ENCODE measurements at places on chromosomes 16 and 17.
A peak's percentile ranks its signal among the peaks of the same experiment; 100 is the strongest.

DNA sequence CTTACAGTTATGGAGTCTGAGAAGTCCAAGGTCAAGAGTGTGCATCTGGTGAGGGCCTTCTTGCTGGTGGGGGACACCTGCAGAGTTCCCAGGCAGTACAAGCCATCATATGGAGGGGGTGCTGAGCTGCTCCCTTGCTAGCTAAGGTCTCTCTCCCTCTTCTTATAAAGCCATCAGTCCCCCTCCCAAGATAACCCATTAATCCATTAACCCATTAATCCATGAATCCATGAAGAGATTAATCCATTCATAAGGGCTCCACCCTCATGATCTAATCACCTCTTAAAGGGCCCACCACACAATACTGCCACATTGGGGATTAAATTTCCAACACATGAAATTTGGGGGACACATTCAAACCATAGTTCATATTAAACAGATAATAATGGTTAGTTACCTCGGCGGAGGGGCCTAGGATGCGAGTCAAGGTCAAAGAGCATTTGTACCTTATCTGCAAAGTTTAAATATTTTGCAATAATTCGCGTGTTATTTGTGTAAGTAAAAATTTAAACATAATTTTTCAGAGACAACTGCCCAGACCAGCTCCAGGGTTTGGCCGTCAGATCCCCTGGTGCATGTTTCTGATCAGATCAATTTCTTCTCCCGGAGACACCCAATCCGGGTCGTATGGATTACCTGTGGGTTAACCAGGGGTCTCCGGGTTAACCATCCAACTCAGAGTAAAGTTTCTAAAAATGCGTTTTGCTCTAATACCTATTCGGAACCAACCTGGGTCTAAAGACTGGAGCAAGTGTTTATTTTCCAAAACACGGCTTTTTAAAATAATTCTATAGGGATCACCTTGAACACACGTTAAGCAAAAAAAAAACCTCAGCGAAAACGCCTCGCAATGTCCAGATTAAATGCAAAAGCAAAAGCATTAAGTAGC, 740 bp upstream of the POLR3E start:
- no peak for DNase-seq

DNA sequence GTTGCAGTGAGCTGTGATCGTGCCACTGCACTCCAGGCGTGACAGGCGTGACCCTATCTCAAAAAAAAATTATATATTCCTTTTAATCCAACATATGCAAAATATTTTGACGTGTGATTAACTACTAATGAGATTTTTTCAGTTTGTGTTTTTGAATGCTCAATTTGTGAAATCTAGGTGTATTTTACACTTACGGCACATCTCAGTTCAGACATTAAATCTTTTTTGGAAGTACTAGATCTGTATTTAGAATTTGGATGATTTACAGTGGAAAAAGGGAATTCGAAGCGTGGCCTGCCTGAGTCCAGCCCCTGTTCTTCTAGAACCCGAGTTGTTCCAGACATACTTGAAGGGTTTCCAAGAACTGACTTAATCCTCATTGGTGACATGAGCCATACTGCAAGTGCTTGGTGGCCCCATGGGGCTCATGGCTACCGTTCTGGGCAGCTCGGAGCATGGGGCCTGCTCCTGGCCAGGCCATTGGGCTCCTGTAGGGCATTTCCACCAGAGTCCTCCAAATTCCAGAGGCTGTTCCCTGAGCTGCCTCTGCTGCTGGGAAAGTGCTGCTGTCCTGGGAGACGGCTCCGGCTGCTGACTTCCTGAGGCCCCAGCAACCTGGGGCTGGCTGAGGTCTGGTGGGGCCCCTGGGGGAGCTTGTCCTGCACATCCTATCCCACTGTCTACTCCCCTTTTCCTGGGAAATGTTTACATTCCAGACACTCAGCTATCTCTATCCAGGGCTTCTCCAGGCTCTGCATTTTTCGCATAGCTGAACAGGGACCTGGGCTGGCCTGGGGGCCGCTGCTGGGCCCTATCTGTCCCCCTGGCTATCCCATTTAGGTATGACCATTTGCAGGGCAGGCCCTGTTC, 27.2 kb downstream of the LLGL2 start:
- no peak for DNase-seq

- DNase-seq = no peak
These were observed 8.9 kb upstream of the WSCD1 start for GRCh38 chr17:6061290-6061689.

- peak; percentile 26 for DNase-seq
These were observed 1.6 kb upstream of the GAST start for GRCh38 chr17:41710472-41711090.

- DNase-seq = no peak
These were observed 23.5 kb downstream of the AATF start for GRCh38 chr17:36972186-36972700.

- no peak for DNase-seq
These were observed 65.9 kb downstream of the TANGO6 start for GRCh38 chr16:68909099-68909733.

GRCh38 chr16:72442385-72443158, 270.6 kb upstream of the PMFBP1 start:
- DNase-seq = no peak

- no peak for DNase-seq
These were observed 22.1 kb downstream of the TMC7 start for GRCh38 chr16:19005561-19006445.

GRCh38 chr17:59617156-59617732, 2.5 kb upstream of the CLTC start:
- no peak for DNase-seq

- no peak for DNase-seq
These were observed 48.6 kb downstream of the HELZ start for GRCh38 chr17:67196422-67196821.

DNA sequence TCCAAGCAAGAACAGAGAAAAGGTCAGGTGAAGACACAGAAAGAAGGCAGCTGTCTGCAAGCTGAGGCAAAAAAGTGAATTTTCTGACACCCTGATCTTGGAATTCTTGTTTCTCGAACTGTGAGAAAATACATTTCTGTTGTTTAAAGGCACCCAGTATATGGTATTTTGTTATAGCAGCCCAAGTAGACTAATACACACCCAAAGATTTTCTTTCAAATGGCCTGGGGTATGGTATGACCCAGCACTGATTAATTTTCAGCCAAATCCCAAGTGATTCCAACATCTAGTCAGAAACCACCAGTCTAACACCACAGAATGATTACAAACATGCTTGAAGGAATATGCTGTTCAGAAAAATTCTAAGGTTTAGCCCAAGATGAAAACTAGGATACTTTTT, 36.8 kb downstream of the TRIM37 start:
- no peak for DNase-seq

- DNase-seq = no peak
These were observed 41.4 kb downstream of the SMG6 start for GRCh38 chr17:2262135-2262587.

- DNase-seq = no peak
These were observed 23.7 kb upstream of the ITGAX start for GRCh38 chr16:31331141-31331764.

DNA sequence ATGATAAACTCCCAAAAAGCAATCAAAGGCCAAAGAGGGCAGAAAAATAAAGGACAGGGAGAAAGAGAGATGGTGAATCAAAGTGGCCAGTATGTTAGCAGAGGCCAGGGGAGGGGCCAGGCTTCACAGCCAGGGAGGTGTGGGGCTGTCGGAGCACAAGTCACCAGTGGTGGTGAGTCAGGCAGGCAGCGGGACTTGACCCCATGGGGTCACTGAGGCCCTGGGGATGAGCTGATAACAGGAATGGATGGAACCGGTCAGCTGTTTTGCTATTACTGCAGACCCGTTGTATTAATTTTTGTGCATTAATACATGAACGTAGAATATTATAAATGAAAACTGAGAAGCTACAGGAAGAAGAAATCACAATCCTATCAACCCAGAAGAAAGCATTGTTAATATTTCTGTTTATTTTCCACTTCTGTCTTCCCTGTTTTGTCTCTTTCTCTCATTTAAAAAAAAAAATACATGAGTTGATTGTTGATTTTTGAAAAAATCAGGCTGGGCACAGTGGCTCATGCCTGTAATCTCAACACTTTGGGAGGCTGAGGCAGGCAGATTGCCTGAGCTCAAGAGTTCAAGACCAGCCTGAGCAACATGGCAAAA, 106.9 kb downstream of the SOCS1 start:
- DNase-seq = no peak

DNA sequence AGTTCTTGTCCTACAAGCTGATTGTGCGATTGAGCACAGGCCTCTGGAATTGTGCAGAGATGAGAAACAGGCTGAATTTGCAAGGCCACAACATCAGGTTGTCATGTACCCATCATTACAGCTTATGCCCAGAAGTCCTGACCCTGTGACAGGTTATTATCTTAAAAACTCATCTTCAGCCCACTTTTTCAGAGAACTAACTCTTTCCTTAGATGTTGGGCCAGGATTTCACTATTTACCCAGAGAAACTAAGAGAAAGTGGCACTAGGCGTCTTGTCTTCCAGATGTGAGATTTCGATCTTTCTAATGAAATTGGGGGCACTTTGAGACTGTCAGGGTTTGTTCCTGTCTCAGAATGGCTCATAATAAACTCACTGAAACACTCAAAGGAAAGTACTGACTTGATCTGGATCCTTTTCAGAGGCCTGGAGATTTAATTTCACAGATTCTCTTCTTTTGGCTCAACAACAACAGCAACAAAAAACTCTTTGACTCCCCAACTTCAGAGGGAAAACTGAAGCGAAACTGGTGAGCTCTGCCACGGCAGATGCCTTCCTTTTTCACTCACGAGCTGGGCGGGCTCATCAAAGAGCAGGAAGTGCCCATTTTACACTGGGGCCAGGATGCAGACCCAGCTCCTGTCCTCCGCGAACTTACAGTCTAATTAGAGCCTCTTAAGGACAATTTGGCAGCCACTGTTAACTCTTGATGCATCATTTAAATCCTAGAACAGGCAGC, 17.7 kb upstream of the SLC12A3 start:
- no peak for DNase-seq

DNA sequence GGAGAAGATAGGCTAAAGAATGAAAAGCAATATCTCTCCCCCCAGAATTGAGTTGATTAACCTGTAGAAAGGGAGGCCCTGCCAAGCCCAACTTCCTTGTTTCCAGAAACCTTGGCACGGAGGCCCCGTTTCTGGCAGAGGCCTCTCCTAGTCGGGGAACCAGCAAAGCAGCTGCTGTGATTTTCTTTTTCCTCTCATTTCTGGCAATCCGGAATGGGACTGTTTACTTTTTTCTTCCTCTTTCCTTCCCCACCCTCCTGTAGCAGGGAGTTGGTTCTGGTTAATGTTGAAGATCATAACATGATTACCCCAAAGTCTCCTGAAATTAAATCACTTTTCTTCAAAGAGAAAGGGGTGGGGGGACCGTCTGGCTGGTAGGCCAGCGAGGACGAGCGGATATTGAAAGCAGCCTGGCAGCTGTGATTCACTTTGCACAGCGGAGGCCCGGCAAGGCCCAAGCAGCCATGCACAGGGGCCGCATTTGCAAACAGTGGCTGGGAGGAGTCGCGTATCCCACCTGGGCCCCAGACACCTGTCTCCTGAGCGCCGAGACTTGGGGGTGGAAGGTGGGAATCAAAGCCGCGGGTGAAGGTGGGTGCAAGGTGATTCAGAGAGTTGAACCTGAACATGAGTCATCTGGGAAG, 51.5 kb downstream of the NTN1 start:
- no peak for DNase-seq

- DNase-seq = no peak
These were observed 8.2 kb upstream of the CARMIL2 start for GRCh38 chr16:67636713-67637112.

- DNase-seq = no peak
These were observed 244.4 kb downstream of the HS3ST3B1 start for GRCh38 chr17:14545156-14545906.

DNA sequence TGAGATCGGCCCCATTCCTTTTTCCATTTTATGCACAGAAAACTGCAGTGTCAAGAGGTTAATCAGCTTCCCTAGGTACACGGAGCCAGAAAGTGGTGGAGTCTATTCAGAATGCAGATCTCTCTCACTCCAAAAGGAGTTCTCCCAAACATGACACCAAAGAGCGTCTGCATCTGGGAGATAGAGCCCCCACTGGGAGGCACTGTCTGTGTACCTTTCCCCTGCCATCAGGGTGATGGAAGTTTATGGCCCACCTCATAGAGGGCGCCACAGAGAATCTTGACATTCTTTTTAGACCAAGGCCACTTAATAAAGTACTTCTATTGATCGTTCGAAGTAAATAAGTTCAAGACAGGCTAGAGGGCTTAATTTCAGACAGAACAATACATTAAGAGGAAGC, 493.7 kb upstream of the ERCC4 start:
- DNase-seq = no peak

DNA sequence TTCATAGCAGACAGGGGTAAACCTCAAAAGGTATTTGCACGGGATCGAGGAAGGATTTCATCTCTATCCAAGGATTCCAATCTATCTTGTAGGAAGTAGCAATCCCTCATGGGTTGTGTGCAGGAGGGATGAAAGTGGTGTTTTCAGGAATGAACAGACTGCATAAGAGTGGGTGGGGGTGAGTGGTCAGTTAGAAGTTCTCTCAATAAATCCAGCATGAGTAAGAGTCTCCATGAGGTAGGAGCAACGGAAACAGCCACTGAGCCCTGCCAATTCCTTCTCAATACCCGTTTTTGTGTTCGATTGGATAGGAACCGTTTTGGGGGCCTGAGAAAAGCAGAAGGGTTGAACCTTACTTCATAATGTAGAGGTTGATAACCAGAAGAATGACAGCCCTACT, 375.6 kb downstream of the SOX9 start:
- no peak for DNase-seq

GRCh38 chr17:2172077-2172851, 117.4 kb downstream of the HIC1 start:
- peak; percentile 68 for DNase-seq

GRCh38 chr16:4900750-4901149, 36.2 kb downstream of the PPL start:
- no peak for DNase-seq

DNA sequence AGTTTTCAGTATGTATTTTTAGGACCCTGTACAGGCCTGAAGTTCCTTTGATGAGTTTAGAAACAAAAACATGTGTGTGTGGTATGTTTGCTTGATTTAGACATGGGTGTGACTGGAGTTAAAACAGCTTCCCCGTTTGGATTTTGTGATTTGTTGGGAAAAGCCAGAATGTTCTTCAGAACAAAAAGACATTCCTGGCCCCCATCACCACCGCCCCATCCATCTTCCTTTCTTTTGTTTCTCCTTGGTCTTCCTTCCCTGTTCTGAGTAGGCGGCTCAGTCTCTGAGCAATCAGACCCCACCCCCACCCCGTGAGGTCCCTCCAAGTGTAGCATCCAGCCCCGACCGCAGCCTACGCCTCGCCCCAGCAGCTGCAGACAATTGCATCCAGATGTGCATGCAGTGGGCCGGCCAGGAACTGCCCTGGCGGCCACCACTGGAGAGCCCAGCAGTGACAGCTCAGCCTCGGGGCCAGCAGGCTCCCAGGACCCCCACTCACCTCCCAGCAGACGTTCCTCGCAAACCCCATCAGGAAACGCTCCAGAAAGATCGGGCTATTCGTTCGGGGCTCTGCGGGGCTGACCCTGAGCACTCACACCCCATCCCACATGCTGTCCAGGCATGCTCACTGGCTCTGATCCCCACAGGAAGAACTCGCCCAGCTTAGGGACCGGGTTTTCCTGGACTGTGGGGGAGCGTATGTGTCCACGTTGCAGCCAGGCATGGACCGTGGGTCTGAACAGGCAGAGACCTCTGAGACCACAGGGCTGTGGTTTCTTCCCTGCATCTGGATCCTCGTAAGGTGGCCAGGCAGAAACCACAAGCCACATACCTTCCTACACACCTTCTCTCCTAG, 99.8 kb upstream of the CDH5 start:
- no peak for DNase-seq

GRCh38 chr16:66409156-66409555, 17.9 kb upstream of the BEAN1 start:
- no peak for DNase-seq
